Fibroblast of skin of right biceps (primary cell): ENCODE measurements at places on chromosomes 5 and 9.

DNA sequence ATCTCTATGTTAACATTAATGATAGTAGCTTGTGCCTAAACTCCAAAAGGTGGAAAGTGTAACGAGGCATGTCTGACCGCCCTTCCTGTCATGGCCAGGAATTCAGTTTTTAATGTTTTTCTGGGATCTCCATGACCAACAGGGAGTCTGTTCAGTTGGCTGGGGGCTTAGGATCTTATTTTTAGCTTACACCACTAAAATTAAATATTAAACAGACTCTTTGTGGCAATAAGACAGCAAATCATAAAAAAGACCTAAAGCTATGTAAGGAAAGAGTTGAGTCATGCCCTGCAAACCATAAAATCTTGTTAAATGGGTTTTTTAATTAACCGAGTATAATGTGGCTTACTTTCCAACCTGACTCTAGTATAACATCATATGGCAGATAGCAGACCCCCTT is 247.8 kb downstream of the DIRAS2 start:
- DNase-seq: peak; percentile 6

DNA sequence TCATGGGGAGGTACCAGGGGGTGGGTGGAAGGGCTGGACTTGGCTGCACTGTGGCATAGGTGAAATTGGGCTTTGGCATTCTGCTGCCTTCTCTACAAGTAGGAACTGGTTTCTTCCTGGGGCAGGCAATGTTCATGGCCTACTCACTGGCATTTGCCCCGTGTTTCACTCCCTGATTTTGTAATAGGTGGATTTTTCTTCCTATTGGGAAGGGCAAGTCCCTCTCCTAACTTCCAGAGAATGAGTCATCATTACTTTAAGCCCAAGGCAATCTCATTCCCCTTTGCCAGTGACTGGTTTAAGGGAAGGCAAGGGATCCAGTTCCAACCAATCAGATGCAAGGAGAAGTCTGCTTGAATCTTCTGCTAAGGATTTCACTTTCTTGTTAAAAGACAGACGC is 67.9 kb upstream of the ANKRD55 start:
- DNase-seq: peak; percentile 26

- peak; percentile 88 for DNase-seq
Observed at GRCh38 chr5:28408186-28408585, 1369.8 kb upstream of the CDH9 start.

- no peak for DNase-seq
Observed at GRCh38 chr9:81605170-81605670, 84.1 kb downstream of the TLE1 start.

- DNase-seq: peak; percentile 77
Observed at GRCh38 chr9:128921881-128922763, 1.3 kb downstream of the PHYHD1 start.

GRCh38 chr9:81526587-81526986 is 162.8 kb downstream of the TLE1 start:
- DNase-seq: peak; percentile 90

DNA sequence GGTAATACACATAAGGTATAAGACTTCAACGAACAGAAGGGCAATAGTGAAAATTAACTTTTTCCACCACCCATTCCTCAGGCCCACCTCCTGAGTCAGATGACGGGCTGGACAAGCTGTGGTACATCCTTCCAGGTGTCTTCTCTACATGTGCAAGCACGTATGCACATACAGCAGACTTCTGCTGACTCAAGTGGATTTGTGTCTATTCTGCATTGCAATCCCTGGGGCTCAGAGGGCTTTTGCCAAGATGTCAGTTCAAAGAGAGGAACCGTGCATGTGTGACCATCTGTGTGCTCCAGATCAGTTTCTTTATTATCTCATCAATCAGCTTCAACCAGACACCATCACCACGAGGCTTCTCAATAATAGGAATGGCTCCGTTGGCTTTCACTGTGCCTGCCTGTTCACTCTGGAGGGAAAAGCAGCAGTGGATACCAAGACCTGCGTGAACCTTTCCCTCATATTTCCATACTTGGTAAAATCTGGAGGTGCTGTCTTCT is 288.4 kb downstream of the MTRR start:
- DNase-seq: no peak

DNA sequence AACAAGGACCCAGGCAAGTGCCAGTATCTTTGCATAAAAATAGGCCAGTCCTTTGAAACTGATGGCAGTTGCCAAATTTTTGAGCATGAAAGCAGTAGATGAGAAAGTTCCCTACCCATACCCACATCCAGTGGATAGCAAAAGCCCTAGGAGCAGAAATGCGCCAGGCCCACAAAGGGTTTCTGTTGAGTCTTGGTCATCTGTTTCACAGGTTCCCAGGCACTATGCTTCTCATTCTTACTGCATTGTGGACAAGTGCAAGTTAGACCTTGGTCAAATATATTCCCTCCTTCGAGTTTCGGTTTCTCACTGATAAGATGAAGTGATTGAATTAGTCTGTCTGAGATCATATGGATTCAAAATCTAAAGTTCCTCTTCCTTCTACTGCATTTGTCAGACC is 152.3 kb downstream of the NR3C1 start:
- DNase-seq: no peak

DNA sequence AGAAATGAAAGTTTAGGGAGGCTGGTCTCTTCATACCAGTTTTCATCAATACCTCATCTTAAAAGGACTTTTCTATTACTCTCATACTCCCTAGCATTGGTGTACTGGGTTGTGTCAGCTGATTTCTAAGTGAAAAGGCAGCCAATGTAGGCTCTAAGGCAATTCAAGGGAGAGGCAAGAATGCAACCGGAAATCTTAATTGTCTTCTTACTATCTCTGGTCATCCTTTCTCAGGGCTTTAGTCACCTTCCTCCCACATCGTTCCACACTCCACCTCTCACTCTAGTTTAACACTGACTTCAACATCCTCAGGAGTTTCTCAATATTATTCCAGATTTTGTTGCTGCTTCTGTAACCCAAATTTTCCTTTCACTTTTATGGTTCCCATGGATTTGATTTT is 281.8 kb upstream of the RFX3 start:
- DNase-seq: no peak

GRCh38 chr9:1458503-1458902 is 408.3 kb downstream of the DMRT2 start:
- peak; percentile 92 for DNase-seq

- peak; percentile 46 for DNase-seq
Observed at GRCh38 chr5:119360905-119361593, 5.2 kb downstream of the TNFAIP8 start.

- DNase-seq: peak; percentile 27
Observed at GRCh38 chr9:120914953-120915352, 11.6 kb downstream of the TRAF1 start.

DNA sequence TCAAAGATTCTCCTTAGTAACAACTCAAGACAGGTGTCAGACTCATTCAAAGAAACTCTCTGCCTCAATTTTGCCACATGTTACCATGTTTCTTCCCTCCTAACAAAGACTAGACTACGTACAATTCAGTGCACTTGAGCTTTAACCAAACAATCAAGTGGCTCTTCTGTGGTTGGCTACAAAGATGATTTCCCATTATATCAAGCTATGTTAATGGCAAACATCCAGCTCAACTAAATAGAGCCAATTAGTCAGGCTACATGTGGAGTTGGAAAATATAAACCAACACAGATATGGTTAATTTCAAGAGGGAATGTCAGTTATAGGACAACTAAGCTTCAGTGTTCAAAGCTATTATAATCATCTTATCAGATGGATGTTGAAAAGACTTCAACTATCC is 29.2 kb upstream of the ADRA1B start:
- DNase-seq: no peak

- DNase-seq: no peak
Observed at GRCh38 chr5:67283988-67284487, 87.4 kb upstream of the CD180 start.

GRCh38 chr5:154214371-154215106 is 24.0 kb downstream of the GALNT10 start:
- DNase-seq: peak; percentile 86

GRCh38 chr9:81289622-81290021 is 399.7 kb downstream of the TLE1 start:
- no peak for DNase-seq
